ENCODE measurements at places on chromosomes 4 and X. TPM values are rescaled to one million over a fixed set of nuclear protein-coding genes. Genes with fewer than 3 reads are reported as not detected.

DNA sequence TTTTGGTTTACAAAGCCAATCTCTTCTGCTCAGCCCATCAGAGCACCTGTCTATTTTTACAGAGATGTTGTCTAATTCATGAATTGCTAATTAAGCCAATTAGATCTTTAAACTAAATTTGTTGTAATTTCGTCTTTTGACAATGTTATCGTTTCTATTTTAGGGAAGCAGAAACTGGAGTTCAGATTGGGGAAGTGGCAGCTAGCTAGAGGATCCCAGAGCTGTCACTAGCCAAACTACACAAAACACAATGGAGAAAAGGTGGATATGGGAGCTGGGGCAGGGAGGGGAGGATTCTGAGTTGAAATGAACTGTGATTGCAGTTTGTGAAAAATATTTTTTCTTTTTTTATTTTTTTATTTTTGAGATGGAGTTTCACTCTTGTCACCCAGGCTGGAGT, 35.8 kb downstream of the CASP3 start:
- no peak for DNase-seq

- no peak for DNase-seq
These were observed 25.9 kb upstream of the FGFR3 start for GRCh38 chr4:1767061-1767769.

The P2RY8 gene
- polyA plus RNA-seq: 0.52 TPM

GRCh38 chrX:53122013-53122412, 28.1 kb downstream of the KANTR start:
- DNase-seq: no peak
